ENCODE measurements at places on chromosomes 5 and 9. TPM values are rescaled to one million over a fixed set of nuclear protein-coding genes. Genes with fewer than 3 reads are reported as not detected.

The PHF24 gene
- not detected for total RNA-seq

The GFI1B gene
- total RNA-seq, result not detected

The TPPP gene
- total RNA-seq, result 0.34 TPM

The FOXD4L5 gene
- total RNA-seq, result not detected

The PCDHGA12 gene
- total RNA-seq, result 0.18 TPM

The PCDHGB4 gene
- total RNA-seq, result 0.23 TPM

The RAD23B gene
- 99.9 TPM for total RNA-seq

The SLC45A2 gene
- total RNA-seq, result 0.14 TPM

The PRR16 gene
- total RNA-seq, result not detected

The SAXO1 gene
- not detected for total RNA-seq

The SLC6A19 gene
- total RNA-seq, result not detected

The ZNF483 gene
- total RNA-seq, result 5.0 TPM

The AHRR gene
- 42.2 TPM for total RNA-seq

The CARD6 gene
- total RNA-seq, result 5.0 TPM

Measured in T-helper 2 cell treated with Interferon-gamma antibody and Interleukin-4, amounts not matched to agents 100 ng/mL and 5 ng/mL, for 36 hours (primary cell).